ENCODE measurements at places on chromosomes 1 and 21.

GRCh38 chr21:14773777-14774345 is 227.7 kb upstream of the SAMSN1 start:
- peak; percentile 30 for DNase-seq

DNA sequence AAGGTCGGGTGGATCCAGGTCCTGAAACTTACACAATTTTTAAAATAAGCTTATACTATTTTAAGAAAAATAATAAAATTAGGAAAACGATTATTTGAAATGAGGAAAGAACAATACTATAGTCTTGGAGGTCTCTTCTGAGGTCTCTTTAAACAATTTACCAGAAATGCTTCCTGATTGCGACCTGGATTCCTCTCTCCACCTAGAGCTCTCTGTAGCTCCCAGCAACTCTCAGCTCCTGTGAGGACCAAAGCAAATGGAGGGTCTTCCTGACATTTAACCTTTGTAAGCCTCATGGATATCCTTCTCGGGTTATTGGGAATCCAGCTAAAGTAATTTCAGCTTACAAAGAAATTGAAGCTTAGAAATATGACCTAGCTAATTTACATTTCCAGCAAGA is 886 bp downstream of the BTBD8 start:
- no peak for DNase-seq

- no peak for DNase-seq
Measured at GRCh38 chr1:193971595-193971994, 785.2 kb upstream of the B3GALT2 start.

DNA sequence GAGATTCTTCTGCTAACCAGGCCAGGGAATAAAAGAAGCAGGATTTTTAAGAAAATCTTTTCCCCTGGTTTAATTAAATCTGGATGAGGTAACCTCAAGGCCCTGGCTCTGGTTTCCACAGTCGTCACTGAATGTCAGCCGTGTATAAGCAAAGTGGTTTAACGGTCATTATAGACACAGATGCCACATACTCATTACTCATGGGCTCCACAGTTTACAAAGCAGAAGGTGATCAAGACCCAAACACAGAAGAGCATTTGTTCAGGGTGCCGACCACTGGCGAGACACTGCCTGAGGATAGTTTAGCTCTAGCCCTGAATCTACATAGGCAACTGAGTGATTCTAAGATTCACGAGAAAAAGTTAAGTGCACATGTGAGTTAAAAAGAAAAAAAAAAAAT is 27.8 kb upstream of the RAP1GAP start:
- DNase-seq, result no peak

GRCh38 chr1:6351480-6352137 is 42.0 kb downstream of the ACOT7 start:
- DNase-seq, result no peak

All from activated T-helper 1 cell treated with anti-CD3 and anti-CD28 coated beads, Interleukin-2, amount 50 U/mL, for 16 hours (primary cell).